ENCODE measurements at places on chromosomes 1 and 21.

DNA sequence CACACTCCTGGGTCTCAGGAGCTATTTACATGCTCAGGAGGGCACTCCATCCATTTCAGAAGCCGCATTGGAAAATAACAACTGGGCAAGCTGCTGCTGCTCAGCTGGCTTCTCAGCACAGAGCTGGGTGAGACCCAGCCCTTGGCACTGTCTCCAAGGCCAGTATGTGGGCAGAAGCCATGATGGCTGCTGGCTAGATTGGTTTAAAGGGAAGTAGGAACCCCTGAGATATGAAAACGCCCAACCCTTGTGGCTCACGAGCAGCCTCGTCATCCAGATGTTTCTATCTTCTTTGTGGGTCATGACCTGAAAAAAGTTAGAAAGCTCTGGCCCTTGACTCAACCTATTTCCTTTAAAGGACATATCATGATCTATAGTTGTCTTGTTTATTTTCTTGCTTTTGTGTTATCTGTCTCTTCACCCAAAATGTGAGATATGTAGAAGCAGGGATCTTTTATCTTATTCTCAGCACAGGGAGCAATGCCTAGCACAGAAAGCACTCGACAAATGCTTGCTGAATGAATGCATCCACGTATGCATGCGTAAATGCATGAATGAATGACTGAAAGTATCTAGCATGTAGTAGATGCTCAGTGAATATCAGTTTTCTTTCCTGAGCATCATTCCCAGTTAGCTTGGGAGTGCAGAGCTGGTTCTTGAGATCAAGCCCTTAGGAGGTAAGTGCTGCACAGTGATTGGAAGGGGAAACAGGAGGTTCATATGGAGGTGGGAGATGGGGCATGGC, 11.6 kb downstream of the MYBPH start:
- peak; percentile 13 for DNase-seq

- DNase-seq: no peak
These were observed 48.5 kb upstream of the CHRM3 start for GRCh38 chr1:239337799-239338430.

DNA sequence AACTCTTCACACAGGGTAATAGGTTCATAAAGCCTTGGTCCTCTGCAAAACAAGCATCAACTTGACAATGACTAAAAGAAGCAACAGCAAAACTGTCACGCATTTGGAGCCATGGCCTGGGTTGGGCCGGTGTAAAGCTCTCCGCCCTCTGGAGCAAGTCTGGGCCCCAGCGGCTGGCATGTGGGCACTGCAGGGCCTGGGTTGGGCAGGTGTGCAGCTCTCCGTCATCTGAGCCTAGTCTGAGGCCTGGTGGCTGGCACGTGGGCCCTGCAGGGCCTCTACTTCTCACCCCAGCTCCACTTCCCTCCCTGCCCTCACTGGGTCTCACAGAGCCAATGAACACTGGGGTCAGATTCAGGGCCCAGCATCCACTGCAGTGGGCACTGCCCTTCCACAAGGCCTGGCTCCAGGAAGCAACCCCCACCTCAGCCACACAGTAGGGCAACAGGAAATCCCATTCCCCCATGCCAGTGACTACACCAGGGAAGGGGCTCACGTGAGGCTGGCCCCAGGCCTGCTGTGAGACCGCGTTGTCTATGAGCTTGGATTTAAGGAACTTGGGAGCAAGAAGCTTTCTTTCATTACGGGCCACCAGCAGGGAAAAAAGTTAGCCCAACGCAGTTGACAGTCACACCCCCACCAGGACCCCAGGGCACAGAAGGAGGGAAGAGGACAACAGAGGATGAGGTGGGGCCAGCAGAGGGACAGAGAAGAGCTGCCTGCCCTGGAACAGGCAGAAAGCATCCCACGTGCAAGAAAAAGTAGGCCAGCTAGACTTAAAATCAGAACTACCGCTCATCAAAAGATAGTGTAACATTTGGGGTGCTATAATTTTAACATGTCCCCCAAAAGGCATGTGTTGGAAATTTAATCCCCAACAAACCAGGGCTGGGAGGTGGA, 52.7 kb downstream of the NPHP4 start:
- DNase-seq: no peak

- no peak for DNase-seq
These were observed 74.5 kb downstream of the S1PR1 start for GRCh38 chr1:101311146-101311920.

DNA sequence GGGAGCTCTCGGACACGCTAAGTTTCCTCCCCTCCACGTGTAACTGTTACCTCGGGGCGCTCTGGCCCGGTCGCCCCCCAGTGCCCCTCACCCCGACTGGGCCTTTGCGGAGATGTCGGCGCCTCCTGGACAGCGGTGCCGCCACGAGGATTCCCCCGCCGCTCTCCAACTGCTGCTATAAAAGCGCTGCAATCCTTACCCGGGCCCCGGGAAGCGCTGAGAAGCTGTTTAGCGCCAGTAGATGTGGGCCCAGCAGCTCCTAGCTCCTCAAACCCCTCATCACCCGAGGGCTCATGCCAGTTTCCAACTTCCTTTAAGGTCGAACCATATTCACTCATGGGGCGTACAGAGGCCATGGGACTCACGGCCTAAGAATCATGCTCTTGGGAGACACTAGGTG, 361 bp upstream of the LMX1A start:
- no peak for DNase-seq

GRCh38 chr1:232792949-232793348, 12.3 kb upstream of the MAP10 start:
- no peak for DNase-seq

DNA sequence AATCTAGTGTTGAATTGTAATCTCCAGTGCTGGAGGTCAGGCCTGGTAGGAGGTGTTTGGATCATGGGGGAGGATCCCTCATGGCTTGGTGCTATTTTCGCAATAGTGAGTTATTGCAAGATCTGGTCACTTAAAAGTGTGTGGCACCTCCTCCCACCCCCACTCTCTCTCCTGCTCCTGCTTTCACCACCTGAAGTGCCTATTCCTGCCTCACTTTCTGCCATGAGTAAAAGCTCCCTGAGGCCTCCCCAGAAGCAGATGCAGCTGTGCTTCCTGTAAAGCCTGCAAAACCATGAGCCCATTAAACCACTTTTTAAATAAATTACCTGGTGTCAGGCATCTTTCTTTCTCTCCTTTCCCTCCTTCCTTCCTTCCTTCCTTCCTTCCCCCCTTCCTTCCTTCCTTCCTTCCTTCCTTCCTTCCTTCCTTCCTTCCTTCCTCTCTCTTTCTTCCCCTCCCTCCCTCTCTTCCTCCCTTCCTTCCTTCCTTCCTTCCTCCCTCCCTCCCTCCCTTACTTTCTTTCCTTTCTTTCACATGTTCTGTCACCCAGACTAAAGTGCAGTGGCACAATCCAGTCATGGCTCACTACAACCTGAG, 172.4 kb downstream of the C1orf21 start:
- no peak for DNase-seq

DNA sequence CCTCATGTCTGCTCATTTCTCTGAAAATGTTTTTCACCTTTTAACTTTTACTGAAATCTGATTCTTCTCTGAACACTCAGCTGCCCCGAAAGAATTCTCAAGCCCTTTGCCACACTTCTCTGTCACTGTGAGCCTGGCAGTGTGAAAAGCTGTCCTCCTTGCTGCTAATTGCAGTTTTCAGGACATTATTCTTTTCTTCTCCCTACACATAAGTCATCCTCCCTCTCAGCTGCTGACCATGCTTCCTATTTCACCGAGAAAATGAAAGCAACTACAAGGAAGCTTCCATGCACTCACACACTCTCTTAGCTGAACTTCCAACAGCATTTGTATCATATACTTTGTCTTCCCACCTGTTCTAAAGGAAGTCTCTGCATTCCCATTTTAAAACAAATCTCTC, 15.8 kb downstream of the OLFM3 start:
- DNase-seq: no peak

- no peak for DNase-seq
These were observed 11.7 kb downstream of the PTPRC start for GRCh38 chr1:198650506-198650905.

GRCh38 chr1:199489594-199489993, 537.9 kb upstream of the NR5A2 start:
- DNase-seq: no peak

DNA sequence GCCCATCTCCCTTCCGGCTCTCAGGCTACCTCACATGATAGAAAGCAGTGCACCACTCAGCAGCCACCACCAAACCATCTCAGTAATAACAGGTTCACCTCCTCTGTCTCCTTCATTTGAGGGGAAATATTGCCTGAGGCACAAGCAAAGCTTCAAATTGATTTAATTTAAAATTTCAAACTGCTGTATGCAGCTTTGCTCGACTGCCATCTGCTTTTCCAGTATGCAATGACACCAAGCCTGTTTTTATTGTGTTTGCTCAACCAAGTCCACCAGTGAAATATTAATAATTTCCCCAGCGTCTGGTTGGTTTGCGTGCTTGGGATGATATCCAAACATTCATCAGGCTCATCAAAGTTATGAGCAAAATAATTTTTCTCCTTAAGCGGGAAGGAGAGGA, 552.4 kb upstream of the DAB1 start:
- no peak for DNase-seq

GRCh38 chr1:45820788-45821187, 17.4 kb downstream of the MAST2 start:
- no peak for DNase-seq

DNA sequence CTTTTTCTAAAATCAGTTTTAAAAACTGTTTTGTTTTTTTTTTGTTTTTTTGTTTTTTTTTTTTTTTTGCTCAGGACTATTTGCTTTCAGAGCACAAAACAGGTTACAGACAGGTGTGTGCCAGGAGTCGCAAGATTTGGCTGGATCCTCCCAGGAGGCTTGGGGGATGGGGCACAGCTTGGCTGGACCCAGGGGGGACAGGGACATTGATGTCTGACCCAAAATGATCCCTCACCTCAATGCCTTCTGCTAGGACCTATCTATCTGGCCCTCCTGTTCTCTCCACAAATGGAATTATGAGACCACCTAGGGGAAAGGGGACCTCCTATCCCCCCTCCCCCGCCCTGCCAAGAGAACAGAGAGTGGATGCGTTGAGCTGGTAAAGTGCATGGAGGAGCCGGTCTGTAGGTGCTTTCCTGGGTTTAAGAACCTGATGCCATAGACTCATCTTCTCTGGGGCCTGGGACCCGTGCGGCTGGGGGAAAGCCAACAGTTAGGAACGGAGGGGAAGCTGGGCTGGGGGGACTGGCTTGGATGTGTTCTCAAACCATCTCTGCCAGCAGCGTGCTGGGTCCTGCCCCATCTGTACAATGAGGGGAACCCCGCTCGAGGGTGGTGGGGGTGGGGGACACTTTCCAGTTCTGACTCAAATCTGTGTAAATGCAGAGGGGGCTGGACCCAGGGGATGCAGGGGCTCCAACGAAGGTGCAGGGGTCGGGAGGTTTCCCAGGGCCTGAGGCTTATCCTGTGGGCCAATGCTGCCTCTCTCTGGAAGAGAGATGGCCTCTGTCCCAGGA, 28.9 kb downstream of the RUNX3 start:
- no peak for DNase-seq

DNA sequence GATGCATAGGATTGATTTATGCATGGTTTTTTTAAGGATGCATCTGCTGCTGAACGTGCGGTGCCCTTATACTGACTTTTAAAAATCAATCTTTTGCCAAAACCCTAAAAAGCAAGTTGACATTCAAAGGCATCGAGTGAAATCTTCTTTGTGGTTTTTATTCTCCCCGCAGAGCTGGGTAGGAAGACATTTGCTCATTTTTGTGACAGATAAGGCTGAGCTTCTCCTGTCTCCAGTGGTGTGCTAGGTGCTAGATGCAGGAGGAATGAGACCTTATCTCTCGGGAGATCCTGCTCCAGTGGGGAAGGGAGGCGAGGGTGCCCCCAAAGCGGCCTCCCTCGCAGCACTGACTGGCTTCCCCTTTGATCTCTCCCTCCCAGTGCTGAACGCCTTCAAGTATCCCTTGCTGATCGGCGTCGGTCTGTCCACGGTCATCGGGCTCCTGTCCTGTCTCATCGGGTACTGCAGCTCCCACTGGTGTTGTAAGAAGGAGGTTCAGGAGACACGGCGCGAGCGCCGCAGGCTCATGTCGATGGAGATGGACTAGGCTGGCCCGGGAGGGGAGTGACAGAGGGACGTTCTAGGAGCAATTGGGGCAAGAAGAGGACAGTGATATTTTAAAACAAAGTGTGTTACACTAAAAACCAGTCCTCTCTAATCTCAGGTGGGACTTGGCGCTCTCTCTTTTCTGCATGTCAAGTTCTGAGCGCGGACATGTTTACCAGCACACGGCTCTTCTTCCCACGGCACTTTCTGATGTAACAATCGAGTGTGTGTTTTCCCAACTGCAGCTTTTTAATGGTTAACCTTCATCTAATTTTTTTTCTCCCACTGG, 14.9 kb upstream of the CD101 start:
- no peak for DNase-seq

DNA sequence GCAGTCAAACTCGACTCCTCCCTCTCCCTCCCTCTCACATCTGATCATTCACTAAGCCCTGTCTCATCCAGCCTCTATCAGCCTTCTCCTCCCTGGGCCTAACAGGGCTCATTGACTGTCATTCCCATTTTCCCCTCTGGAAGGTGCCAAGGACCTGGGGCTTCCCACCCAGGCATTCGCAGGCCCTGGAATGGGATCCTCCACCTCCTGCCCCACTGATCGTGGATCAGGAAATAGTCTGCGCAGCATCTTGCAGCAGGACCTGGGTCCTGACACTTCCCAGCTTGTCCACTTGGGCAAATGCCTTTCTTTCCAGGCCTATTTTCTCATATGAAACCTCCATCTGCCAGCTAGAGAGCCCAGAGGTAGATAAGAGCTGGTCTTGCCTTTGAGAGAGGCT, 71.2 kb upstream of the ZC3H12A start:
- DNase-seq: no peak

GRCh38 chr21:46188226-46189212, 4.3 kb upstream of the SPATC1L start:
- DNase-seq: peak; percentile 72

DNA sequence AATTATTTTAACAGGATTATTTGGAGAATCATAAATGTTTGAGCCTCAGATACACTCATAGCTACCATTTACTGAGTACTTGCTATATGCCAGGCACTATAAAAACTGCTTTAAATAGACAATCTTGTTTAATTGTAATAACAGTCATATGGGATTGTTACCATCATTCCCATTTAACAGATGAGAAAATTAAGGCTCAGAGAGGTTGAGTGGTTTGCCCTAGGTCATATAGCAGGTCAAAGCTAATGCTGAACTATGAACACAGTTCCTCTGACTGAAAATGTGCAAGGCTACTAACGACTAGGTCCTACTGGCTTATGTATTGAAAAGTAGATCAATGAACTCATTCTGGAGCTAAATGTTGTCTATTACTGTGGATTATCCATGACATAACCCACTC, 63.4 kb downstream of the DDR2 start:
- no peak for DNase-seq

DNA sequence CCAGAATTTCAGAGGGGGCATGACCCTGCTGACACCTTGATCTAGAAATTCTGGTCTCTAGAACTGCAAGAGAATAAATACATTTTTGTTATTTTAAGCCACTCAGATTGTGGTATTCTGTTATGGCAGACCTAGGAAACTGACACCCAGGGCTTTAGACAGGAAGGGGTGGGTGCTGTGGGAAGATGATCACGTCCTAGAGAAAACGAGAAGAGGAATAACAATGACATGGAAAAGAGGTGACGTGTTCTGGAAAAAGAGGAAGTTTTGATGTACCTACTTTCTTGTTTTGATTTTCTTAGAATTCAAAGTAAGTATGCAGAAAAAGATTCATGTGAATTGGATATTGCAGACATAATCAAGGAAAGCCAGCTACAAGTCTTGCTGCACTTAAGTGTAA, 232.9 kb upstream of the RUNX1 start:
- DNase-seq: no peak
